Epithelial cell of proximal tubule (primary cell): ENCODE measurements at places on chromosomes 5 and 9. TPM values are rescaled to one million over a fixed set of nuclear protein-coding genes. Genes with fewer than 3 reads are reported as not detected.

CCL27 gene
- not detected in 2 replicates for total RNA-seq

DNA sequence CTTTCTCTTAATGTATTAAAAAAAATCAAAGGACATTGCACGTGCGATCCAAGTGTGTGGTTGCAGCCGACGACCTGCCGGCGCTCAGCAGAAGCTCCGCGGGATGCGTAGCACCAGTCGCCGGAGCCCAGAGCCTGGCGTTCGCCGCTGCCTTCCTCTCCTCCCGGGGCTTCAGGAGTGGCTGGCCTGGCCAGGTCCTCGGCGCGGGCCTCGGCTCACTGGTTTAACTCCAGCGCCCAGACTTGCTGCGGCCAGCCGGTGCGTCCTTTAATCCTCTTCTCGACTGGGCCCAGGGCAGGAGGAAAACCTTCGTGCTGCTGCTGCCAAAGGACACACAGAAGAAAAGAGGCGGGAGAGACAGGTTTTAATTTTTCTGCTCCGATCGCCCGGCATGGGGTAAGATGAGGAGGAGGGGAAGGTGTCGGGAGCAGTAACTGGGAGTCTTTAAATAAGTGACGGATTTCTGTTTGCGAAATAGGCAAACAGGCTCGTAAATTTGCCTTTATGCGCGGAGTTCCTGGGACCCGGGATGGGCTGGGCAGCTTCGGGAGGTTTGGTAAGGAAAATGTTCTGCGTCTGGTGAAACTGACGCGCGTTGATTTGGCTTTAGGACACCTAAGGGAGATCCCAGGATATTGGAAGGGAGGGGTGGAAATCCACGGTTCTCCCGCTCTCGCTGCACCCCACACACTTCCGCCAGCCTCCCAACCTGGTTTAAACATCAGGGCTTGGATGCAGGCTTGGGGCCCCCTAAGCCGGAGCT, 2.3 kb downstream of the HAND1 start:
- no peak for DNase-seq

- DNase-seq: no peak
Observed at GRCh38 chr5:133081036-133081435, 29.2 kb downstream of the HSPA4 start.

- no peak for DNase-seq
Observed at GRCh38 chr5:105639068-105639467, 2031.7 kb downstream of the EFNA5 start.

DNA sequence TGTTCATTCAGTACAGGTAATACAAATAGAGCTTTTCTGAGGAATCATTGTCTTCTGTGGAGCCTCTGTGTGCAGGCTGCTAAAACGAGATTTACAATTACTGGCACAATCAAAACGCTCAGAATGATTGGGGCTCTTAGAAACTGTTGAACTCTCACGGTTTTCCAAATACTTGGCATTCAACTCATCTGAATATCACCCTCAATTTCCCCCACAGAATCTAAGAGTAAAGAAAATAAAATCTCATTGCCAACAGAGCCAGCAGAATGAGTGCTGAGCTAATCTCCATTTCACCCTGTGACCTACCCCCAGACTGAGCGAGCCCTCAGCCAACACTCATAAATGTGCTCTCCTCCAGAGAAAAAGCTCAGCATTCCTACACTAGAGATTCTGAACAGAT, 35.3 kb upstream of the TMED7 start:
- DNase-seq: no peak

DNA sequence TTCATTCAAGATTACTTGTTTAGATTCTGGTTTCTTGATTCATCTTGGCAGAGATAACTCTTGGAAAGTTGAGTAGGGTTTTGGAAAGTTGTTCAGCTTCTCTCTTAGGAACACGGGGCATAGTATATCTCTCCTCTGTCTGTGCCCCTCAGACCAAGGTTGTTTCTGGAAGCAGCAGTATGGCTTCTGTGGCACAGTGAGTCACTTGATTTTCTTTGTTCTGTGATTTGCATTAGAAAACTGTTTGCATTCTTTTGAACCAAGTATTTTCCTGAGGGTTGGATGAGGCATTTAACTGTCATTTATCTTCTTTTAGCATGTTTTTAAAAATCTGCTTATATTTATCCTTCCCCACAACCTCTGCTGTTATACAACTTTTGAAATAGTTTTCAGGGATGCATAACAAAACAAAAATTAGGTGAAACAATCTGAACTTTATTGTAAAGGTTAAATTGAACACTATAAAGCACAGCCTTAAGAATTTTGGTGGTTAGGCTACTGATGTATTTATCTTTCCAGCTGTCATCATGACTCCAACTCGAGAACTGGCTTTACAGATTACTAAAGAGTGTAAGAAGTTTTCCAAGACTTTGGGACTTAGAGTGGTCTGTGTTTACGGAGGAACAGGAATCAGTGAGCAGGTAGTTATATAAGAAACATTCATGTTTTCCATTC, 26.5 kb downstream of the DDX46 start:
- no peak for DNase-seq

DNA sequence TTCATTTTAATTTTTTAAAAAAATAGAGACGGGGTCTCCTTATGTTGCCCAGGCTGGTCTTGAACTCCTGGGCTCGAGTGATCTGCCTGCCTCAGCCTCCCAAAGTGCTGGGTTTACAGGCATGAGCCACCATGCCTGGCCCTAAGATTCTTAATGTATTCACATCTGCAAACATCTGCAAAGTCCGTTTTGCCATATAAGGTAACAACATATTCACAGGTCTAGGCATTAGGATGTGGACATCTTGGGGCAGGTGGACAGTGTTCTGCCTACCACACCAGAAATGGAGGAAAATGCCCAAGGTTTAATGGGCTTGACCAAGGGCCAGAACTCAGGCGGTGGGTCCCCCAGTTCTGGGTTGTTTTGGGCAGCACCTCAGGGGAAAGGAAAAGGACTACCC, 41.6 kb upstream of the VDAC1 start:
- DNase-seq: no peak

GRCh38 chr9:37961351-37961750, 57.4 kb upstream of the SLC25A51 start:
- DNase-seq: no peak

DNA sequence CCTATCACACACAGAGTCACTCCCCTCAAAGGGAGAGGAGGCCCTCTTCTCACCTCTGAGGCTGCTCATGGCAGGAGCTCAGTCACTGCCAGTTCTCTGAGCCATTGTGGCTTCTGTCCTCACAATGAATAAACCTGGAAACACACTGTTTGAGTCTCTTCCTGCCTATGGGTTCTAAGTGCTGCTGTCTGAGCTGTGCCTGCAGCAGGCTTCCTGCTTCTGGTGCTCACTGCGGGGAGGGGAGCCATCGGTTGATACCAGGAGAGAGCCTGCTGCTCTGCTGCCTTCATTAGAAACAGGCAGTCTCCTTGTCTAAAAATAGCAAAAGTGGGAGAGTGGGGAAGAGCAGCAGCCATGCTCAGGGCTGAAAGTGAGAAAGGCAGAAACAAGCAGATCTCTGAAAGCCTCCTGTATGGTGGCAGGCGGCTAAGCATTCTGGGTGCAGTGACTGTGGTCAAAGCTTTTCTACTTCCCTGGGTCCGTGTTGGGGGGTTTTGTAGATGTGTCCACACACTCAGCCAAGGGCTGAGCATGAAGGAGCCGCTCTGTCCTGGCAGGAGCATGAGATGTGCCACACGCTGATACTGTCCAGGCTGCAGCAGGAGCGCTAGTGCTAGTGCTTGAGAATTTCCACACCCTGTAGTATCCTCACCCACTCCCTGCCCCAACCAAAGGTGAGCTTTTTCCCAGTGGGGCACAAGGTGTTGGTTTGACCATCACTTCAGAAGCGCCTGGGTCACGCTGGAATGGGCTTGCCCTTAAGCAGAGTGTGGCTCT, 34.2 kb downstream of the PRKACG start:
- DNase-seq: no peak

DNAH5 gene
- 1.2 and 1.7 TPM in 2 replicates for total RNA-seq

DNA sequence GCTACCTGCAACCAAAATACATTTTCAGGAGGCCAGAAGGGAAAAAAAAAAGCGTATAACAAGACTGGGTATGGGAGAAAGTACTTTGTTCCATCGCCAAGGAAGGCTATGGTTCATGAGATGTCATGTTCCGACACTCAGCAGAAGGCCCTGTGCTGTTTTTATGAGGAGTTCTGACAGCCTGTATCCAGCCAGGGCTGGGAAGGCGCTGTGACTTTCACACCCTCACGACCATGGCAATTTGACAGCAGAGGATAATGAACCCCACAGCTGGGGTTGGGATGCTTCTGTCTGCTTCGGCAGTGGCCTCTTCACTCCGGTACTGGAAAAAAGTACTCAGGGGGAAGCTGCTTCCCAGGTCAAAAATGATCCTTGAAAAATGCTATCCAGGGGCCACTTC, 154.4 kb downstream of the PRELID2 start:
- DNase-seq: no peak

DNA sequence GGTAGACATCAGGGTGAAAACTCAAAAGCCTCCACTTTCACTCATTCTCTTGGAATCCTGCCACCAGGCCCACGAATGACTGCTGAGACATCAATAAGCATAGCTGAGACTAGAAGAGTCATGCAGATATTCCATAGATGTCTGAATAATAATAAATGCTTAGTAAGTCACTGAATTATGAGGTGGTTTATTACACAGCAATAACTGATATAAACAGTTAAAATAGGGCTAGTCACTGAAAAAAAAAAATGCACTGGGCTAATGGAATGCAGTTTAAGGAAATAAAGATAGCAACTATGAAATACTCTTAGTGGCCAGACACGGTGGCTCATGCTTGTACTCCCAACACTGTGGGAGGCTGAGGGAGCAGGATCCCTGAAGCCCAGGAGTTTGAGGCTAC, 262.8 kb upstream of the CDH6 start:
- no peak for DNase-seq

- no peak for DNase-seq
Observed at GRCh38 chr9:76162751-76163500, 231.3 kb downstream of the RFK start.

GRCh38 chr9:17614250-17614649, 35.4 kb downstream of the SH3GL2 start:
- DNase-seq: no peak

GRCh38 chr5:82374637-82375036, 96.5 kb upstream of the RPS23 start:
- DNase-seq: no peak

- no peak for DNase-seq
Observed at GRCh38 chr9:119094086-119094485, 275.1 kb downstream of the BRINP1 start.

DOCK2 gene
- 18.4 and 30.4 TPM in 2 replicates for total RNA-seq

- no peak for DNase-seq
Observed at GRCh38 chr9:12185856-12186255, 507.3 kb upstream of the TYRP1 start.

ZFP2 gene
- 0.29 and 0.86 TPM in 2 replicates for total RNA-seq

GRCh38 chr9:128891321-128892220, 9.6 kb downstream of the LRRC8A start:
- no peak for DNase-seq

ADAMTS13 gene
- 0.22 and 0.75 TPM in 2 replicates for total RNA-seq

FGF10 gene
- total RNA-seq: not detected in 2 replicates

CNOT8 gene
- 59.5 and 74.7 TPM in 2 replicates for total RNA-seq

DNA sequence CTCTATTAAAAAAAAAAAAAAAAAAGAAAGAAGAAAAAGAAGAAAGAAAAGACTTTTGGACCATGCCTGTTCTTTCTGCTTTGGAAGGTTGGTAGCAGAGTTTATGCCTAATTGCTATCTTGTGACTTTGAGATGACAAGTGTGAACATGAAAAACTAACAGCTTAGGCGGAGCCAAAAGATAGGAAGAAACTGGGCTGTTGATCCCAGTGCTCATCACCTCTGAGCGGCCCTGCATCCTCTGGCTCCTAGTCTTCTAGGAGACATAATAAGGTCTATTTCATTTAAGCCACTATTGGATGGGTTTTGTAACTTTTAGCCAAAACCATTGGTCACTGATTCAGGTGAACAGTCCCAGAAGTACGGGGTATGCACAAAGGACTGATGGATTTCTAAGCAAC, 34.4 kb upstream of the ATP6V1G1 start:
- no peak for DNase-seq

PTCD2 gene
- total RNA-seq: 5.3 and 6.6 TPM in 2 replicates

RMND5B gene
- 23.4 and 31.5 TPM in 2 replicates for total RNA-seq

DNA sequence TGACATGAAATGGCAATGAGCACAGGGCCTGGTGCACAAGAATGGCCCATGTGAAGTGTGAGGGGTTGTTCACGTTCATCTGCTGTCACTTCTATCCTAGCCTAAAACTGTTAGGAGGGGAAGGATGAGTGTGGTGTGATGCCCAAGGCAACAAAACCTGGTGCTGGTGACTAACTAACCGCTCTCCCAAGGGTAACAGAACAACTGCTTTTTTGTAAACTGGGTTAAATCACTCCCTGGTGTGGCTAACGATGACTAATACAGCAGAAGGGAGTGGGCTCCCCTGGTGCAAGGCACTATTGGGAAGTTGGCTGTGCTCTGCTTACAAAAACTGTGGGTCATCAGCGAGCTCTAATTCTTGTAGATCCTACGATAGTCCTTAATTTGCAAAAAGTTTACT, 103.2 kb upstream of the VCAN start:
- DNase-seq: no peak

IRX2 gene
- 17.2 and 19.3 TPM in 2 replicates for total RNA-seq

DNA sequence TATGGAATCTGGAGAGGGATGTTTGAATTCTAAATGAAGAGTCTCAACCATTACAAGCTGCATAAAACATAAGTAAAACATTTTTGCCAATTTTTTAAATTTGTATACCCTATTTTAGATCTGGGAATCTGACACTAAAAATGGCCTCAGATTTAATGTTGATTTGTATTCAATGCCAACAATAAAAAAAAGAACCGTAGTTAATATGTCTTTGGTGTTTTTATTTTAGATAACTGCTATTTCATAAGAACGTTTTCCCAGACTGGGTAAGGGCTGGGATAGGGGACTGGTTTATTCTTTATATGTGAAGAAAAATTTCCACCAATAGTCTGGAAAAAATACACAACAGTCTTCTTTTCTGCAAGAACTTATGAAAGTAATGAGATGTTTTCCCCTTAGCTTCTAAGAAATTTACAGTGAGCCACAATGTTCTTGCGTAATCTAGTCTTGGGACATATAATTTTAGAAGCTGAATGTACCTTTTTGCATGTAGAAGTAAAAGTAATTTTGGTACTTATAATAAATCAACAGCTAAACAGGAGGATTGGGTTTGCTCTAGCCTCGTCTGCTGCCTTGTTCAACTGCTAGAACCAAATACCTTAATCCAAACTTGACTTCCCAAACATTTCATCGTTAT, 244.6 kb upstream of the EFNA5 start:
- DNase-seq: no peak

KIF20A gene
- 49.6 and 82.9 TPM in 2 replicates for total RNA-seq

- DNase-seq: no peak
Observed at GRCh38 chr9:124726886-124727285, 44.2 kb downstream of the NR6A1 start.

DNA sequence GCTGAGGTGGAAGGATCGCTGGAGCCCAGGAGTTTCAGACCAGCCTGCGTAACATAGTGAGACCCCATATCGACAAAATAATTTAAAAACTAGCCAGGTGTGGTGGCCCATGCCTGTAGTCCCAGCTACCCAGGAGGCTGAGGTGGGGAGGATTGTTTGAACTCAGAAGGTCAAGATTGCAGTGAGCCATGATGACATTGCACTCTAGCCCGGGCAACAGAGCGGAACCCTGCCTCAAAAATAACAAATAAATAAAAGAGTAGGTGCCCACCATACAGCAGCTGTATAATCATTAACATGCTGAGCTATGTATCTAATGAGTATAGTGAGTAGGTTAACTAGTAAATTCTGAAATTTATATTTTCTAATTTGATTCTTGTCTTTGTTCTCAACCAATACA, 11.0 kb upstream of the ATP6V0E1 start:
- DNase-seq: no peak

FAM169A gene
- 8.9 and 11.1 TPM in 2 replicates for total RNA-seq

GRCh38 chr5:135705141-135705631, 126.4 kb upstream of the CXCL14 start:
- DNase-seq: no peak

ANKDD1B gene
- 0.07 and 1.3 TPM in 2 replicates for total RNA-seq

- no peak for DNase-seq
Observed at GRCh38 chr9:28792716-28793115, 1219.4 kb upstream of the C9orf72 start.

GPR150 gene
- total RNA-seq: 0.58 TPM in 1 of 2 replicates, not detected in the other
